Natural killer cell treated with Interleukin-12 subunit alpha and Interleukin-12 subunit beta and Interleukin-15 and Interleukin-18, amount 100 ng/mL, for 72 hours (primary cell): ENCODE measurements at places on chromosomes 7 and 10.

GRCh38 chr10:122632031-122632430, 67.6 kb downstream of the C10orf120 start:
- no peak for DNase-seq

DNA sequence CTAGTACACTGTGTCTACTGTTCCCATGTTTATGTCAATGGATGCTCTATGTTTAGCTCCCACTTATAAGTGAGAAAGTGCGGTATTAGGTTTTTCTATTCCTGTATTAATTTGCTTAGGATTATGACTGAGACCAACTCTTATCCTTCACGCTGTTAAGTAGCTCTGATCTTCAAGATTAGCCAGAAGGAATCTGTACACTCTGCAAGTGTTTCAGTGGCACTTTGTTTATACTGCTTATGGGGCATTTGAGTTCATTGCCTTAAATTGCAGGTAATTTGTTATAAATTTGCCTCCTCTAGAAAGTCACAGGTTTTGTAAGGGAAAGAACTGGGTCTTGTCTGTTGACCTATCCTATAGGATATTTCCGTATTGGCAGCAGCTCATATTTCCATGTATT, 6.4 kb upstream of the ACSM6 start:
- no peak for DNase-seq

GRCh38 chr10:58833771-58834561, 321.3 kb downstream of the BICC1 start:
- no peak for DNase-seq

GRCh38 chr10:78416031-78417011, 382.7 kb downstream of the RPS24 start:
- DNase-seq: no peak

GRCh38 chr7:64639267-64640001, 26.5 kb upstream of the ZNF107 start:
- DNase-seq: no peak

DNA sequence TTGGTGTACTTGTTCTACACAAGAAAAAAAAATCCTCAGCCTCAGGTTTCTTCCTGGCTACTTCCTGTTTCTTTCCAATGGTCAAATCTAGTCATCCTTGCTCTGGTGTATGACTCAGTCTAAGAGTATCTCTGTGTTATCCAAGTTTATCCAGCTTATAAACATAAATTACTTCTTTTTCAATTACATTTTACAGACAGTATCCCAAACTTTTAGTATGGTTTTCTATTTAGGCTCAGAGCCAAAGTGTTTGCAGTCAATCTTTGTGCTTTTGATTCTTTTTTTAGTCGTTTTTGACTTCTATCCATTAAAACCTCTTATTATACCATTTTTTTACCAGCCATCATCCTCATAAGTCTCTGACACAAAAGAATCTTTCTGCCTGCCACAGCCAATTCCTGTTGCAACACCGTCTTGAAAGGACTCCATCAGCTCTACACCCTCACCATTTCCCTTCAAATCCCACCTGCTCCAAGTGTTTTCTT, 294.6 kb downstream of the PTEN start:
- no peak for DNase-seq

DNA sequence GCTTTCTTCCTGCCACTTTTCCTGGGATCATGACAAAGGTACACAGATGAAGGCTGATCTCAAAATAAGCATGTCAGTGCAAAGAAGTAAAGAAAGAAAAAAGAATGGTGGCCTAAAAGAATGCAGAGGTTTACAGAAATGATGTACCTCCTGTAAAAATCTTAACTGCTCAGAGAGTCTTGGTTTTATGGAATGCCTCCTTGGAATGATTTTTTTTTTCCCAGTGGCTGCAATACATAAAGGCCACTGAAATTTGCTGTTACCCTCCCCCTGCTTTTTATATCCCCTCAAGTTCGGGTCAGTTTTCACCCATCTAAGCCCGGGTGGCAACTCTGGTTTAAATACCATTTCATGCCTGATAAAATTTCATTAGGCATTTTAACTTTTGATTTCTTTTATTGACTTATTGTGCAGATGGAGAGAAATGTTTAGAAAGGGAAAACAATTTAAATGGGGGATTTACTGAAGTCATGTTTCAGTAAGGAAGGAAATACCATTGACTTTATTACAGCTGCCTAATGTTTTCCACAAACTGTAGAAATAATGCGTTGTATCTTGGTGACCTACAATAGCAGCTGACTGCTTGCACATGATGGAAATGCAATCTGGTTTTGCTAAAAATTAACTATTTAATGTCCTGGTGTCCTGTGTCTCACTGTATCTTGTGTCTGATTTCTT, 102.5 kb downstream of the SAMD9 start:
- DNase-seq: no peak

DNA sequence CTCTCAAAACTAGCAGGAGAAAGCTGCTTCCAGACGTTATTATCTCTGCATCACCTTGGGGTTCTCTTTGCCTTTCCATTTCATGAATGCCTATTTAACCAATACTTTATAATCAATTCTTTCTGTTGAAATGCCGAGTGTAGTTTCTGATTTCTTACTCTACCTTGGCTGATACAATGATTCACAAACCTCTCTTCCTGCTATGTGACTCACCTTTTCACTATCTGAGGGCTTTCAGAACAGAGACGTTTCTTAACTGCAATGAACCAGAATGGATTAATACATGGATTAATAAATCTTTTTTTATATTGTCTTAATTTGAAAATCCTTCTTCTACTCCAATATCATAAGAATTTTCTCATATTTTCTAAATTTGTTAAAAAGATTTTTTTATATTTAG, 46.4 kb upstream of the ZNF746 start:
- DNase-seq: no peak

GRCh38 chr10:126479280-126479895, 91.1 kb upstream of the ADAM12 start:
- DNase-seq: no peak

- peak; percentile 32 for DNase-seq
Observed at GRCh38 chr7:45601094-45601493, 26.9 kb downstream of the ADCY1 start.

- DNase-seq: no peak
Observed at GRCh38 chr7:85714043-85714578, 527.3 kb upstream of the SEMA3D start.

GRCh38 chr7:3267966-3268690, 32.9 kb upstream of the SDK1 start:
- no peak for DNase-seq

DNA sequence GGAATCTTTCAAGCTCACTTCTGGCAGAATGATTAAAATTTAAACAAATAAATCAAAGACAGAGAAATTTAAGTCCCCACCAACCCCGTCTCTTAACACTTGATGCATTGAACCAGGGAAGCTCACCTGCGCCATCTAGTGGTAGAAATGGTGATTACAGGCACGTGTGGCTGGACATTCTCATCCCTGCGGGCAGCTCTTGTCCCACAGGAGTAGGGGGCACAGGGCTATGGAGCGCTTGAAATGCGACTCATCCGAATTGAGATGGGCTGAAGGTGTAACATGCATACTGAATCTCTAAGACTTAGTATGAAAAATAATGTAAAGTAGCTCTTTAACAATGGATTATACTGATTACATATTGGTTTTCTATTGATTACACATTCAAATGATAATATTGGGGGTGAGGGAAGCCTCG, 24.8 kb upstream of the SLIT1 start:
- no peak for DNase-seq

DNA sequence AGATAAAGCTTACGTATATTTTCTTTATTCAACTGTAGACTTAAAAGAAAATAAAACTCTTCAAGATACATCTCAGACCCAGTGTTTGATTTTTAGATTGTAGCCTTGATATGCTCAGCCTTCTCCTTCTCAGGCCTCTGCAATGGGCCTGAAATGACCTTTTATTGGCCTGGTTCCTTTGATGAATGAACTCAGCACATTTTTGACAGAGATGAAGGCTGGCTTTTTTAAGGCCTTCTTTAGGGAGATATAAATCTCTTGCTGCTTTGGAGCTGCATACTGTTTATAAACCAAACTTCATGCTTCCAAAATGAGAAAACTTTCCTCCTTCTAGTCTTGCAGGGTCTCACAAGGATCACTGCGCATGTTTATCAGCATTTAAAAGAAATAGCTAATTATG, 1049.8 kb downstream of the LRMDA start:
- no peak for DNase-seq

- no peak for DNase-seq
Observed at GRCh38 chr10:24341371-24341770, 132.4 kb downstream of the KIAA1217 start.

DNA sequence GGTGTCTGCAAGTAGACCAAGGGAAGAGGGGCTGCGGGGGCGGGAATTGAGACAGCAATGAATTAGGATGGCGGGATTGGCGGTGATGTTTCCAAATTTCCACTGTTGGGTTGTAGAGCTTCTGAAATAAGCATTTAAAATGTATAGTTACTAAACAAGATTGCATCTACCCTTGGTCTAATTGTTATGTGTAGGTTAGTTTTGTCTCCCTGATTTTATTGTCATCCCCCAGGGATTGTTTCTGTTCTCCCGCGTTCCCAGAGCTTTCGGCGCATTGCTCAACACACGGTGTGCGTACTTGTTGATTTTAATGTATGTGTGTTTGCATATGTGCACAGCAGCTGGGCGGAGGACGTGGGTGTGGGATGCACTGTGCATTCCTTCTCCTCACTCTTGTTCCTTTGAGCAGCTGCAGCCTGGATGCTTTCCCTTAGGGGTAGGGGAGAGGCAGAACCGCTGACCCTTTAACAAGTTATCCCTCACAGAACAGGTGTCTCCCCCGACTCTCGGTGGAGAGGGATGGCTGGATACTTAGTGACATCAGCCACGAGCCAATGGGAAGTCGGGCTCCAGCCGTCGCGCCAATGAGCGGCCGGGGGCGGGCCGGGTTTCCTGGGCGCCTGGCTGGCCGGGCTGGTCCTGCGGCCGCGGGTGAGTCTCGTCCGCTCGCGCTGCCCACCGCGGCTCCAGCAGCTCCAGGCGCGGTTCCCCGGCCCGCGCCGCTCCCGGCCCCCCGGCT, at the start of gene TSPAN33:
Gene TSPAN33 (plus strand): TSS at position 613 of the 739 bp plus-strand sequence. CDS start 274 bp downstream, outside the sequence.
- DNase-seq: peak; percentile 86

GRCh38 chr10:70775679-70776454, 9.3 kb downstream of the TBATA start:
- DNase-seq: peak; percentile 39

- DNase-seq: no peak
Observed at GRCh38 chr7:41554481-41554880, 148.4 kb downstream of the INHBA start.

DNA sequence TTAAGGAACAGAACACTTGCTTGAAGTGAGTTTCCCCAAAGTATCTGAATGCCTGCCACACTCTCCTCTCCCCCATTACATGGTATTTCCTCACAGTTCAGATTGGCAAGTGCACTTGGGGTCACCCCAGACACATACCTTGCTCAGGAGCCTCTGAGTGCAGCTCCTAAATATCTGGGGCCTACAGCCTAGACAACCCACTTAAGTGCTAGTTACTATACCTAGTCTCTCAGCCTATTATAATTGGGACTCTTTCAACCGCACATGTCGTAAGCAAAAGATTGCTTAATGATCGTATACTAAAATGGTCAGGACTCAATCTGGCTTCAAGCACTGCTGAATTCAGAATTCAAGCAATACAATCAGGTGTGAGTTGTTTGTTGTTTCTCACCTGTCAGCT, 19.9 kb downstream of the TMEM176B start:
- DNase-seq: no peak

- no peak for DNase-seq
Observed at GRCh38 chr10:132145521-132146185, 41.1 kb upstream of the DPYSL4 start.

- DNase-seq: no peak
Observed at GRCh38 chr7:70849580-70850235, 282.2 kb upstream of the GALNT17 start.

DNA sequence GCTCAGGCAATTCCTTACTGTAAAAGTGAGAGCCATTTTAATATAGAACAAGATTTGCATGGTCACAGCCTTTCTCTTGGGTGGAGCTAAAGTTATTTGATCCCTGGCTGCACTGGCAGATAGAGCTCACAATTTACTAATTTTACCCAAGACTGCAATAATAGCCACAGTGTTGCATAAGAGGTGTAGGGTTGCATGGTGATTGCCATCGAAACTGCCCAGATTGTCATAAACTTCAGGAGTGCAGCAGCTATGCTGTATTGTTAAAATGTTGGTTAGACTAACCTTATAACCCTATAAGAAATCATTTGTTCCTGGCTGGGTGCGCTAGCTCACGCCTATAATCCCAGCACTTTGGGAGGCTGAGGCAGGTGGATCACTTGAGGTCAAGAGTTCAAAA, 50.0 kb downstream of the VCL start:
- DNase-seq: no peak

- DNase-seq: no peak
Observed at GRCh38 chr7:82755705-82756551, 312.4 kb upstream of the CACNA2D1 start.

- DNase-seq: no peak
Observed at GRCh38 chr10:33217854-33218253, 116.6 kb downstream of the NRP1 start.

DNA sequence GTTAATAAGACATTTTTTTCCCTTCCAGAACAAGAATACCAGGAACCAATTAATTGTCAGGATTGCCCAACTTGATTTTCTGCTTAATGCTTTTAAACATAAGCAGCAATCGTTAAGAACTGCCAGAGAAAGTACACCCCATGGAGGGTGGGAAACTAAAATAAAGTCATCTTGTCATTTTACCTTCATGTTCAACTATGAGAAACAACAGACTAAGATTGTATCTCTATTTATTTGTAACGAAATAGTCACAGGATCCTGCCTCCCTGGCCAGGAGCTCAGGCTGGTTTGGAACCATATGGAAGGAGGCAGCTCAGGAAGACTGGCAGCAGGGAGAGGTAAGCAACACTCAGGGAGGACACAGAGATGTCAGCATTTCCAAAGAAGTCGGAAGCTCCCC, 129.6 kb downstream of the TNS3 start:
- DNase-seq: no peak

DNA sequence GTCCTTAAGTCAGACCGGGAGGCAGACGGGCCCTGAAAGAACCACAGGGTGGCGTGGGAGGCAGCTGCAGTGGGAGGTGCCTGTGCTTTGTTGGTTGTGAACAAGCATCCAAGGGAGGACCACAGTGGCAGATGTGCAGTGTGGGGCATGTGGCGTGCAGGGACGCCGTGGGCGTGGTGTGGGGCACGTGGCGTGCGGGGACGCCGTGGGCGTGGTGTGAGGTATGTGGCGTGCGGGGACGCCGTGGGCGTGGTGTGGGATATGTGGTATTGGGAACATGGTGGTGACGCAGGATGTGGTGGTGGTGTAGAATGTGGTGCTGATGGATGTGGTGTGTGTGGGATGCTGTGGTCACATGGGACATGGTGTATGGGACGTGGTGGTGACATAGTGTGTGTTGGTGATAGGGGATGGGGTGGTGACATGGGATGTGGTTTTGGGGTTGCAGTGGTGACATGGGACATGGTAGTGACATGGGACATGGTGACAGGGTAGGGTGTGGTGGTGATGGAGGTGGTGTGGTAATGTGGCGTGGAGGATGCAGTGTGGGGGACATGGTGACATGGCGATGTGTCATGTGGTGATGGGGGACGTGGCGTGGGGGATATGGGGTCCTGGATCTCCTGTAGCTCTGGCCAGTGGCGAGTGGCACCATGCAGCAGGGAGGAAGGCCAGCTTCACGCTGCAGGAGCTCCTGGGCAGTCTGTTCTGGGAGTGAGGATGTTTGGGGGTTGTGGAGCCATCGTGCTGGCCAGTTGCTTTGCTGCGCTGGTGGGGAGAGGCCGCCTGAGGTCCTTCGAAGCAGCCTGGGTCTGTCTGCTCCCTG, 78.8 kb downstream of the INPP5A start:
- DNase-seq: peak; percentile 83
